ENCODE measurements at places on chromosomes 13 and 19.

DNA sequence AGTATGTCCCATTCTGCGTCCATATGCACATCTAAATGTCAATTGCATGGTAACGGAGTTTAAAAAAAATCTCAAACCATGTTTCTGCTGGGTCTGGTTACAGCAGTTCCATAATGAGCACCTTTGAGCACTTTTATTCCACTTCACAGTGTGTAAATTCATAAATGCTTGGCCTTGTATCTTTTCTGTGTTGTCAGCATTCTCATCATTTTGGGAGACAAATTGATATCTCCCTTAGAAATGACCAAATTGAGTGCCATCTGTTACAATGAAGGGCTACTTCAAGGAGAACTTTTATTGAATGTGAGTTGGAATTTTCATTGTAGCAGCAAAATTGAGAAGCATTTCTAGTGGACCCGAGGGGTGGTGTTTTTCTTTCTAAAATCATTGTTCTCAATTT is 432.9 kb upstream of the PCDH9 start:
- no peak for DNase-seq

DNA sequence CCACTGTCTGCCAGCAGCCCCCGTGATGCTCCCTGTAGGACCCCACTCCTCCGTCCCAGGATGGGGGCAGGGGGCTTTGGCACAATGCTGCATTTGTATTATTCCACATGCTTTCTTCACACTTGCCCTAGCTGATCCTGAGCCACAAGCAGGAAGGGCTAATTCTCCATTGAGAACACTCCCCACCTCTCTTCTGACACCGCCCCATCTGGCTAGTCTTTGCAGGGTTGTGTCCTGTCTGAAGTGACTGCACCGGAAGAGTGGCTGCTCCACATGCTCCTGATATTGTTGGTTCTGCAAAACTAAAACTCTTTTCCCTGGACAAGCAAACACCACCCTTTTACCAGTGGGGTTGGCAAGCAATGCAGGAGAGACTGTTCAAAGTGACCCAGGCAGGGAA is 18.0 kb downstream of the ZNF574 start:
- DNase-seq = no peak

GRCh38 chr19:3683405-3684053 is 16.7 kb downstream of the PIP5K1C start:
- DNase-seq = no peak

- DNase-seq = no peak
These were observed 63.5 kb upstream of the SERP2 start for GRCh38 chr13:44309794-44310757.

GRCh38 chr19:48868114-48868886 is at the start of gene PLEKHA4:
TSS of gene PLEKHA4 (minus strand) at chr19:48868617. CDS start at chr19:48867620, 997 bp downstream.
- DNase-seq = peak; percentile 47

GRCh38 chr13:29594303-29594709 is 1.2 kb downstream of the SLC7A1 start:
- DNase-seq = peak; percentile 79

DNA sequence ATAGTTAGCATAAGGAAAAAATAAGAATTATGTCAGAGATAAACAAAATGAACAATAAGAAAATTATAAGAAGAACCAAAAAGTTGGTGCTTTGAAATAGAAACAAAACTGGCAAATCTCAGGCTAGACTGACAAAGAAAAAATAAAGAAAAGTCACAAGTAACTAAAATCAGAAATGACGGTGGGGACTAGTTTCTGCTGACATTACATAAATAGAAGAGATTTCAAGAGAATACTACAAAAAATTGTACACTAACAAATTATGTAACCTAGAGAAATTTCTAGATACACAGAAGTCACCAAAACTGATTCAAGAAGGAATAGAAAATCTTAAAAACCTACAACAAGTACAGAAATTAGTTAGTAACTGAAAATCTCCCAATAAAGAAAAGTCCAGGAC is 355.6 kb upstream of the SGCG start:
- no peak for DNase-seq

DNA sequence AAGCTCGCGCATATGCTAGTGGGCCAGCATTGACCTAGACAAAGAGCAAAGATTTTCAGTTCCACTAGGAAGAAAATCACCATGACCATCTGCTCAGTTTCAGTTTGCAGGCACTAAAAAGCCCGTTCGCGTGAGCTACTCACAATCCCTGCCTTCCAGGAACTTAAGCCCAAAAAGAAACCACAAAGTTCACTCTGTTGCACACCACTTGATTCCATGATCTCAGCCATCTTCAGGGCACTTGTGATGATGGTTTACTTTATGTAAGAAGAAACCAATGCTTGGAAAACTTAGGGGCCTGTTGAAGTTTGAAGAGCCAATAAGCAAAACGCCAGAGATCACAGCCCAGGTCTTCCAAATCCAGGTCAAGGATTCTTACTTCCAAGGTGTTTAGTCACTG is 45.0 kb upstream of the SLC15A1 start:
- DNase-seq = no peak

DNA sequence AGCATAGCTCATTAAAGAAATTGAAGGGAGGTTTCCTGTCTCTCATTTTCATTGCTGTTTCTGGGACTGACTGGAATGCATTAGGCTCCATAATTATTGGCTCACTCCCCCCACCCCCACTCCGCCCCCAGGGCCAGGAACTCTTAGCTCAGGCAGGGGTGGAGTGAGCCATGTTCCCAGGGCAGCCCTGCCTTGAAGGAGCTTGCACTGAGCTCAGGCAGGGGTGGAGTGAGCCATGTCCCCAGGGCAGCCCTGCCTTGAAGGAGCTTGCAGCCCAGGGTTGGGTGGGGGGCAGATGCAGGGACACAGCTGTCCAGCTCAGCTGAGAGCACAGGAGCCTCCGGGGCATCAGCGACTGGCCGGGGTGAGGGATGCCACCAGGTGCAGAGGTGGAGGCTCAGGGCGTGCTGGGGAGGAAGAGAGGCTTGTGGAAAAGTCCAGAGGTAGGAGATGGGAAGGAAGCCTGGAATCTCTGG is 39.1 kb upstream of the TFDP1 start:
- DNase-seq = no peak

DNA sequence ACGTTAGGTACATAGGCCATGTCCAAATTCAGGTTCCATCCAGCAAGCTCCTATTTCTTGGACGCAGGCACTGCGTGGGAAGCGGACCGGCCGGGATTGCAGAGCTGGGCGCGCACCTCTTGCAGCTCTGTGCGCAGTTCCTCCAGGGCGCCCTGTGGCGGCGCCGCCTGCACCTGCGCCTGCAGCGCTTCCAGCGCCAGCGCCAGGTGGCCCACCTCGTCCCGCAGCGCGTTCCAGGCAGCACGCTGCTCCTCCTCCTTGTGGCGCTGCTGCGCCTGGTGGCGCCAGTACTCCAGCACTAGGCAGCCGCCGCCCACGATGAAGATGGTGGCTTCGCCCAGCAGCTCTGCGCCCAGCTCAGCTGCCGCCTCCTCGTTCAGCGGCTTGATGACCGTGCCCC is 31.1 kb downstream of the OPA3 start:
- DNase-seq = no peak

GRCh38 chr19:29084266-29084665 is 128.7 kb downstream of the UQCRFS1 start:
- no peak for DNase-seq
